Suppressor macrophage treated with lipopolysaccharide for 1 hour (primary cell): ENCODE measurements at places on chromosomes 13 and 19.
A peak's percentile ranks its signal among the peaks of the same experiment; 100 is the strongest.

DNA sequence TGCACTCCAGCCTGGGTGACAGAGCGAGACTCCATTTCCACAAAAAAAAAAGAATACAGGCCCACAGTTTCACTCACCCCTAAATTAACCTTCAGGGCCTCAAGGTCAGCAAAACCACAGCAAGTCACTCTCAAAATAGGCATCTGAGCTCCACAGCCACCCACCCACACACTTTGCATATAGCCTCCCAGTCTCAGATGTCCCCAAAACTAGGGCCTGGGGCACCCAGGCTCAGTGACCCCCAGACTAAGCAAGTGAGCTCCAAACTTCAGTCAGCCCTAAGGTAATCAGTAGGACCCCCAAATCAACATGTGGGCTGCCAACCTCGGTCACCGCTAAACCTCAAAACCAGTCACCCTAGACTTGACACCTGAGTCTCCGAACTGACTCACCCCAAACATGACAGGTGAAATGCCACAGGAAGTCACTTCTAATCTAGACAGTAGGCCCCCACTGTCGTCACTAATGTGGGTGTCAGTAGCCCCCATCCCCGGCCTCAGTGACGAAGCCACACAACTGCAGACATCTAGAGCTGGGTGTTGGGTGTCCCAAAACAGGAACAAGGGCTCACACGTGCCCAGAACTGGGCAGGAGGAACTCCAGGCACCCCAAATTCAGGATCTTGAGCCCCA is 13.9 kb downstream of the RABAC1 start:
- DNase-seq: no peak

- DNase-seq: no peak
Measured at GRCh38 chr13:91773591-91774227, 375.3 kb downstream of the GPC5 start.

GRCh38 chr13:34469196-34469986 is 472.7 kb upstream of the NBEA start:
- DNase-seq: no peak

DNA sequence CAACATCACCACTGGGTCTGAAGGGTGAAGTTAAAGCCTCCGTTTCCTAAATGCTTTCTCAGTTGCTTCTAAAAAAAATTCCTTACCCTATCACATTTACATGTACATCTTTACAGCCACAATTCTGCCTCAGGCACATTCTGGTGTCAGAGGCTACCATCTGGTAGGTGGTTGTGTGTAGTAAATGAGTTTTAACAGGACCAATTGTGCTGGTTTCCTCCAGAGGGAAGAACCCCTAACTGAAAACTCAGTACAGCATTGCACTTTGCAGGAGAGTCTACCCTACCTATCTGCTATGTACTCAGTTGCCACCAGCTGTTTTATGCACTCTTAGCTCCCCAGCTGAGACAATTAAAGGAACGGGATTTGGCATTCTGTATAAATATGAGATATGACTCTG is 1576.5 kb downstream of the PCDH9 start:
- no peak for DNase-seq

DNA sequence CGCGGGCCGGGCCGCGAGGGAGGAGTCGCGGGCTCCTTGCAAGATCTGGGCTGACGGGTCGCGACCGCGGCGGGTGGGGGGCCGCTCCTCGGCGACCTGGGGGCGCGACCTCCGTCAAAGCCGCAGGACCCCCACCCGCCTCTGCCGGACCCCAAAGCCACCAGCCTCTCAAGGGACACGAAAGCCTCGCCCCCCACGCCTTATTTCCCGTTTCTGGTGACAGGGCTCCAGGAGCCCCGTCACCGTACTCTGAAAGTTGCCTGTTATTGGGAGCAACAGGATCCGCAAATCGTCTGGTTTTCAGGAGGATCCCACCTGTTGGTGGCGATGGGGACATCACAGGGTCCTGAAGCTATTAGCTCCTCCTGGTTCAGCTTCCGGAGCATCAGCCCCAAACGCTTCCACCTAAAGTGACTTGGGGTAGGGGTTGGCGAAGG is 530 bp downstream of the MAU2 start:
- DNase-seq: peak; percentile 68

GRCh38 chr13:58446979-58447378 is 815.4 kb downstream of the PCDH17 start:
- DNase-seq: no peak

DNA sequence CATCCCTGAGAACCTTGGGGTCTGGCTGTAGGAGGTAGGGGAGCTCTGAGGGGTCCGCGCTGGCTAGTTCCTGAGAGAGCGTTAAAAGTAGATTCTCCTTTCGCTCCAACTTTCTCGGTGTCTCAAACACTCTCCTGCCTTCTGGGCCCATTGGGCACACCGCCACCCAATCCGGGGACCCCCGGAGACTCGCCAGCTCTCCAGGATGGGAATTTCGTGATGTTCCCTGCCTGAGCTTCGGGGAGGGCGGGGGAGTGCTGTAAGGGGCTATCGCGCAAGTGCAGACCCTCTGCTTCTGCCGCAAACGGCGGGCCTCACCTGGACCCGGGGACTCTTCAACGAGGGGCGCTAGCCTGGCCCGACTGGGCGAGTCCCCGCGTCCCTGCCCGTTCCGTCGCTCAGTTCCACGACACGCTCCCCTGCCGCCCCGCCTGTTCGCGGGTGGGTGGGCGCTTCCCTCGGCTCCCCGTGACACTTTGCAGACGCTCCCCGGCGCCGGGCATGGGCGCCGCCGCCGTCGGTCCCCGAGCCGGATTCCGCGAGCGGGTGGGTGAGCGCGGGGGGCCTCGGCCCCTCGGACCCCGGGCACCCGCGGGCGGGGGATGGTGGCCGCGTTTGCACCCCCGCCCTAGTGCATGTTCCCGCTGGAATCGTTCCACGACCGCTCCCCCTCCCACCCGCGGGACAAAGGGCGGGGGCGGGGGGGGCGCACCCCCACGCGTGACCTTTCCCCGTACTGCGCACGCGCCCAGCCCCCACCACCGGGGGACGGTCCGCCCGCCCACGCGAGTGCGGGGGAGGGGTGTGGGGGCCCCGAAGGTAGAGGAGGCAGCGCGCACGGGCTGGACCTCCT is at the start of gene CCDC106:
Gene CCDC106, plus strand, starts transcription at position 481 of the 853 bp plus-strand sequence. CDS start 835 bp downstream, outside the sequence.
- peak; percentile 58 for DNase-seq
